ACHN (cell line): ENCODE measurements at places on chromosomes 7 and 10.

DNA sequence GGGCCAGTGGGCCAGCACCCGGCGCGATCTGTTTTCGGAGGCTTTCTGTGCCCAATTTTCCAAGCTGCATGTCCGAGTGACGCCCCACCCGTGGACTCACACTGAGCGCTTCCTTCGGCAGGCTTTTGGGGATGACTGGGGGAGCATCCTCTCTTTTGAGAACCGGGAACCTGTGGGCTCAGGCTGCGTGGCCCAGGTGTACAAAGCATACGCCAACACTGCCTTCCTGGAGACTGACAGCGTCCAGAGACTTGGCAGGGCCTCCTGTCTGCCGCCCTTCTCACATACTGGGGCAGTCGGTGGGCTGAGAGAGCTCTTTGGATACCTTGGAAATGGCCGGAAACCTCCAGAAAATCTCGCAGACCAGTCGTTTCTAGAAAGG, 1.0 kb downstream of the ADCK2 start:
- no peak for DNase-seq

DNA sequence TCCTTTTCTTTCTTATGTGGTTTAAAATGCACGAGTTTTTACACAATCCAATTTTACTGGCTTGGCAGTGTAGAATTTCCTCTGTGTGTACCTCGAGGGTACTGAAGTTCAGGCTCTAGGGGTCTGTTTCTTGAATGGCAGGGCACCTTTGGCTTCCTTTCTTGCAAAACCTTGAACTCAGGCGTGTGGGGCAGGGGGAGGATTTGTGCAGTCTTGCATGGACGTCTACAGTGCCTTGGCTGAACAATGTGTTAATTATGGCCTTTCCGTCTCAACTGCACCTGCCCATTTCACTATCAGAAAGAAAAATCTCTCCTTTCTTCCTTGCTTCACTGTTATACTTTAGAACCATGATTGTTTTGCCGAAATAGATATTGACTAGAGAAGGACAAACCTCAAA, 570.9 kb downstream of the INHBA start:
- no peak for DNase-seq

DNA sequence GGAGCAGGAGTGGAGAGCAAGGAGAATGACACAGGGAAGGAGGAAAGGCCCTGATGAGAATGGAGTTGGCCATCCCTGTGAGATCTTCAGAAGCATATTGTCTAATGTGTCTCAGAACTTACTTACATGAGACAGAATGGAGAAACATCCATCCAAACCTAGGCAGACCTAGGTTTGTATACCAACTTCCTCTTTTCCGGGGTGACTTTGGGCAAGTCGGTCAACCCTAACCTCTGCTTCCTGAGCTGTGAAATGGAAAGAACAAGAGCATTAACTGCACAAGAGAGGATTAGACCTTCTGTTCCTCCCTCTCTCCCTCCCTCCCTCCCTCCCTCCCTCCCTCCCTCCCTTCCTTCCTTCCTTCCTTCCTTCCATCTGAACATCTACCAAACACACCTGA, 4.5 kb downstream of the GHRHR start:
- no peak for DNase-seq

GRCh38 chr10:11882646-11883375, 59.7 kb downstream of the PROSER2 start:
- DNase-seq = no peak

DNA sequence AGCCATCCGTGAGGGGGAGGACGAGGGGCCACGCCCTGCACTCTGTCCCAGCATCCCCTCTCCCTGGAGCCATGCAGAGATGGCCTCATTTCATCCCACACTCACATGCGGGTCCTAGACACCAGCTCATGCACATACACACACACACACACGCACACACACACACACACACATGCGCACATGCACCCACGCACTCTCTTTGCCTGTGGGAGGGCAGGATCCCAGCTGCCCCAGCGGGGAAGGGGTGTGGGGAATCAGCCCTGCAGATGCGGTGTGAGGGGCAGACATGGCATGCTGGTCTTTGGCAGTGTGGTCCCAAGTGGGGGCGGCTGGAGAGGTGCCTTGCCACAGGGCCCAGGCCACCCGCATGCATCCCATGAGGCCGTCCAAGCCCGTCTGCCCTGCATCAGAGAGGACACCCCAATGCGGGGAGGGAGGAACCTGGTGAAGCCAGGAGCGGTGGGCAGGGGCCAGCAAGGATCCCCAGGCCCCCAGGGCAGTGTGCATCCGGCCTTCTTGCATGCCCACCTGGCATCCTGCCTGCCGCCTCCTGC, 68.1 kb downstream of the LHPP start:
- no peak for DNase-seq

- DNase-seq = no peak
Observed at GRCh38 chr10:4707221-4707620, 118.8 kb upstream of the AKR1E2 start.

- no peak for DNase-seq
Observed at GRCh38 chr7:91843831-91844230, 36.7 kb downstream of the MTERF1 start.

- DNase-seq = peak; percentile 96
Observed at GRCh38 chr7:6446838-6447580, 745 bp downstream of the DAGLB start.

GRCh38 chr7:90621747-90622140, 25.6 kb downstream of the CDK14 start:
- DNase-seq = no peak

GRCh38 chr10:129193148-129193547, 273.9 kb upstream of the MGMT start:
- DNase-seq = peak; percentile 65

DNA sequence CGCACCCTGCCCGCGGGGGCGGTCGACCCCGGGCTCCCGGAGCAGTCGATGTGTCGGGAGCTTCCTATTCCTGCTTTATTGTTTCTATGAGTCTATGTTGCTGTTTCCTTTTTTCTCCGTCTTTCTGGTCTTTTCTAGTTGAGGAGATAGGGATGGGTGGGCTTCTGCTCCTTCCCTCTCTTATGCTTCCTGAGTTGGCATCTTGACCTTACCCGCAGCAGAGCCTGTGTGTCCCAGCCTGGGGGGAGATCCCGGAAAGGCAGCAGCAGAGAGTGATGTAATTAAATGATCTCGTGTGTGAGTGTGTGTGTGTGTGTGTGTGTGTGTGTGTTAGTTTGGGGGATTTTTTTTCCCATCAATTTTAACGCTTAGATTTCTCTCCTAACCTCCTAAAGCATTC, 486 bp upstream of the SORCS1 start:
- no peak for DNase-seq

- DNase-seq = no peak
Observed at GRCh38 chr7:110209884-110210283, 881.0 kb upstream of the LRRN3 start.

DNA sequence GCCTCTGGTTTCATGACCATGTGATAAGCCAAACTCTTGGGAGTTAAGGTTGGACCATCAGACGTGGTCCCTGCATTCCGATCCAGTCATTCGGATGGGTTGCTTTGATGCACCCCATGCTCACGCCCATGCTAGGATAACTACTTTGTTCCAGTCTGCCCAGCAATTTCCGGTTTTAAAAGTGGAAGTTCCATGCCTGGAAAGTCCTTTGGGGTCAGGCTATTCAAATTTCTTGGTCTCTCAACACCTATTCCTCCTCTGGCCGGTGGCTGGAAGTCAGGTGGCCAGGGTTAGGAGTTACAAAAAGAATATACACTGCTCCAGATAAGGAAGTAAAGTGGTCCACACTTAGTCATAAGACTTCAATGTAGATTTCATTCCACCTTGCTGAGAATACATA, 37.7 kb upstream of the HABP2 start:
- no peak for DNase-seq
